ENCODE measurements at places on chromosomes 1 and 21. TPM values are rescaled to one million over a fixed set of nuclear protein-coding genes. Genes with fewer than 3 reads are reported as not detected.

The ERG gene
- not detected for total RNA-seq

The FCGR2B gene
- 3.1 TPM for total RNA-seq

The KLHDC7A gene
- total RNA-seq: not detected

The MUL1 gene
- total RNA-seq: 17.4 TPM

The SCMH1 gene
- total RNA-seq: 15.4 TPM

The PLA2G2F gene
- not detected for total RNA-seq

The SPRR4 gene
- total RNA-seq: not detected

The PADI2 gene
- total RNA-seq: not detected

The PALMD gene
- total RNA-seq: not detected

The NR1I3 gene
- not detected for total RNA-seq

- no peak overlapping the region for H3K4me3 ChIP-seq
- H3K36me3 ChIP-seq: no peaks in the 10 kb centered on the region
- DNase-seq: no peak
- H3K27me3 ChIP-seq: no peaks in the 10 kb centered on the region
- peaks cover 61% of the 10 kb centered on the region for H3K4me1 ChIP-seq
- H3K27ac ChIP-seq: no peak overlapping the region
These were observed 153.9 kb upstream of the IRF2BP2 start for GRCh38 chr1:234763910-234764309.

DNA sequence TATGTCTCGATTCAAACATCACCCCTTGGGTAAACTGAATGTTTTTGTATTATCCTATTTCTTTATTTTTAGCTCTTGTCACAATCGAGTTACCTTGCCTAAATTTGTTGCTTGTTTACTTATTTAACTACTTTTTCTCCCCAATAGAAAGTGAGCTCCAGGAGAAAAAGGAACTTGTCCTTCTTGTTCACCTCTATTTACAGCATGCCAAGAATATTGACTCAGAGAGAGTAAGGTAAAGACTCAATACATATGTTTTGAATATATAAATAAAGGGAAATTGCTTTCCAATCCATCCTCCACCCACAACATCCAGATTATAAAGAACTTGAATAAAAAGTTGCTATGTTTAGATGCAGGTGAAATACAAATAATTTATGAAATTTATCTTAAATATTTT is 107.3 kb upstream of the PDC start:
- H3K27ac ChIP-seq: no peak overlapping the region
- no peaks in the 10 kb centered on the region for H3K4me1 ChIP-seq
- DNase-seq: no peak
- no peaks in the 10 kb centered on the region for H3K27me3 ChIP-seq
- H3K36me3 ChIP-seq: no peaks in the 10 kb centered on the region

GRCh38 chr1:208997726-208998312 is 585.7 kb upstream of the CAMK1G start:
- H3K4me1 ChIP-seq: no peaks in the 10 kb centered on the region
- peaks cover 5% of the 10 kb centered on the region for H3K27me3 ChIP-seq
- H3K27ac ChIP-seq: no peak overlapping the region
- no peak for DNase-seq
- no peak overlapping the region for H3K4me3 ChIP-seq

GRCh38 chr1:232952514-232953499 is 2.4 kb downstream of the NTPCR start:
- no peak for DNase-seq
- no peak overlapping the region for H3K27ac ChIP-seq
- no peaks in the 10 kb centered on the region for H3K27me3 ChIP-seq
- H3K36me3 ChIP-seq: peaks cover 17% of the 10 kb centered on the region

DNA sequence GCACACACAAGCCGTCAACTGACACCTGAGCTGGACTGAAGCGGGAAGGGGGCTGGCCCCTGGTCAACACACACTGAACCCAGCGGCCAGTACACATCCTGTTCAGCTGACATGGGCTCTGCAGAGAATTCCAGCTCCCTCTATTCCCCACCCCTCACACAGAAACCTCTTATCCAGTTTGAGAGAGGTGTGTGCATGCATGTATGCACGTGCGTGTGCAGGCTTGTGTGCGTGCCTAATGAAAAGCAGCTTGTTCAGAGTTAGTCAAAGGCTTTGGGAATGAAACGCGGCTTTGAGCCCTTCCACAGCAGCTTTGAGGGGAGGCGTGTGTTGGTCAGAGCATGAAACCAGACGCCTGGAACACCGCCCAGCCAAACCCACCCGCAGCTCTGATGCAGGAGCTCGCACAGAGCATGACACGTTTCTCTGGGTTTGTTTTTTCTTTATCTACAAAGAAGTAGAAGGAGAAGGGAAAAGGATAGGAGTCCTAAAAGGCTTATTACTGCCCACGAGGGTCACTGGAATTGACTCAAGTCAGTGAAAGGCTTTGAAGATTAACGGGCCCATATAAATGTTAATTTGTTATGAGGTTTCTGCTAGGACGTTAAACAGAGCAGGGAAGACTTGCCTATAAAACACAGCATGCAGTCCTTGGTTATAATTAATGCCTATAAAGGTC is 184.2 kb downstream of the ETS2 start:
- H3K27me3 ChIP-seq: peaks cover 53% of the 10 kb centered on the region
- no peaks in the 10 kb centered on the region for H3K36me3 ChIP-seq
- peaks cover 15% of the 10 kb centered on the region for H3K4me1 ChIP-seq
- no peak for DNase-seq
- no peak overlapping the region for H3K4me3 ChIP-seq

- no peaks in the 10 kb centered on the region for H3K27me3 ChIP-seq
- peaks cover 7% of the 10 kb centered on the region for H3K36me3 ChIP-seq
- no peak overlapping the region for H3K4me3 ChIP-seq
- no peak overlapping the region for H3K27ac ChIP-seq
- no peaks in the 10 kb centered on the region for H3K4me1 ChIP-seq
These were observed 48.8 kb downstream of the ZFYVE9 start for GRCh38 chr1:52190500-52191252.

GRCh38 chr21:42248783-42249597 is 30.1 kb downstream of the ABCG1 start:
- H3K4me3 ChIP-seq: no peak overlapping the region
- H3K27me3 ChIP-seq: no peaks in the 10 kb centered on the region
- no peaks in the 10 kb centered on the region for H3K36me3 ChIP-seq
